ENCODE measurements at places on chromosomes 4 and X.
A peak's percentile ranks its signal among the peaks of the same experiment; 100 is the strongest.

DNA sequence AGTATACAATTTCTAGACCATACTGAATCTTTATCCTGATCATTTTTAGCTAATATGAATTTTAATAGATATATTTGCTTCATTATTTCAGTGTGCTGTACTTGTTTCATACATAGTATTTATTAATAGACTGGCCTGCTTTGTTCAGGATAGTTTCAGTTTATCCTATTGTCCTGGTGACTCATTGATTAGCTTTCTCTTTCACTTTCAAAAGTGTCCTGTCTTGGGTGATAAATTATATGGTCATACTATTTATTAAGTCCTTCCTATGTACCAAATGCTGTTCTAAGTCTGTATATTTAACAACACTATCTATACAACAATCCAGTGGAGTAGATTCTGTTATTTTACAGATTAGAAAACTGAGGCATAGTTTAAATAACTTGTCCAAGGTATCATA is 153.8 kb upstream of the RAPGEF2 start:
- no peak for DNase-seq

- DNase-seq: no peak
Measured at GRCh38 chr4:41620594-41621256, 82.8 kb downstream of the LIMCH1 start.

DNA sequence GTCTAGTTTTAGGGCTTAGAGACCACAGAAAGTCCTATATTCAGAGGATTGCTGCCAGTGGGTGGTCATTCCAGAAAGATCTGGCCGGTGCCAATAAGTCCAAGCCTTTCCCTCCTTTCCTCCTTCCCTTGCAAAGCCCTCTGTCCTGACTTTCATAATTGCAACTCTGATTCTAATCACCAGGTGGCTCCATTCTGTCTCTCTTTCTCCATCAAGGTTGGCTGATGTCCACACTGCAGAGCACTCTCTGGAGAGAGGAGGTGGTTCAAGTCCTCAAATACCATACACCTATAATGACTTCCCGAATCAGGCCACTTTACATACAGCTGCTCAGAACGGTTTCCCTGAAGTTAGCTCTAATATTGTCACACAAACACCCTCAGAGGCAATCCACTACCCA is 22.4 kb upstream of the ARMCX4 start:
- no peak for DNase-seq

DNA sequence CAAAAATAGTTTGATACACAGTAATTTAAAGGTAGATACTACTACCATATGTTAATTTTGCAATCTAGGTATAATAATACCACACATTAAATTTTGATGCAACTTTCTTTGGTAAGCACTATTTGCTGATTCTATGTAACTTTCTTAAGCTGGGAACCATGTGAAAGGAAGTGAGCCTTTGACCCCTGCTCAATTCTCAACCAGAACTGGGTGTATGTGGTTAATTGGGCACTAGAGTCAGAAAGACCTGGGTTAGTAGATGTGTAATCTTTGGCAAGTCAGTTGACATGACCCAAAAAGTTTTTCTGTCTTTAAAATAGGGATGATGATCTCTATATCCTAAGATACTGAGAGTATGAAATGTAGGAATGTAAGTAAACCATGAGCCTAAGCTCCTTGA is 22.4 kb downstream of the TLR2 start:
- DNase-seq: no peak

DNA sequence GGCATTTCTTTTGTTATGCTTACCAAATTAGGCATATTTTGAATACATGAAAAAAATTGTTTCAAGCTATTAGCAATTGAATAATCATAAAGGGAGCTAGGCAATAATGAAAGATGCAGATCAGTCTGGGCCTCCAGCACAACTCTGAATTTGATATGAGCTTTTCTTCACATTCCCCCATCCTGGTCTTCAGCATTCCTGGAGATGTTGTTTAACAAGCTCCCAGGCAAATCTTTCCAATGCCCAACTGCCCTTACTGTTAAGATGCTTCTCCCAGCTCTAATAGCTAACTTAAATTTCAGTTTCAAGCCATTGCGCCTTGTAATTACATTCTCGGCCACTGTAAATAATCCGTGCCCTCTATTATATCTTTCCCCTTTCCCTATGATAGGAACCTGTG is 19.2 kb downstream of the GPC3 start:
- DNase-seq: no peak

DNA sequence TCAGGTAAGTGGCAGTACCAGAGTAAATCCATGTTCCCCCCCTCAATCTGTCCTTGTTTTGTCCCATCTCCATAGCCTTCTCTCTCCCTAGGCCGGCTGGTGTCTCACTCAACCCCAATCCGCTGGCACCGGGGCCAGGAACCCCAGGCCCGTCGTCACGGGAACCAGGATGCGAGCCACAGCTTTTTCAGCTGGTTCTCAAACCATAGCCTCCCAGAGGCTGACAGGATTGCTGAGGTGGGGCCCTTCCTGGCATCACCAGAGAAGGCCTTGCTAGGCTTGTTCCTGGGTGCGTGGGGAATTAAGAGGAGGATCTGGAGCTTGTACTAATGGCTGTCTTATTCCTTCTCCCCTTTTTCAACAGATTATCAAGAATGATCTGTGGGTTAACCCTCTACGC is 2.7 kb downstream of the TSPYL2 start:
- no peak for DNase-seq

DNA sequence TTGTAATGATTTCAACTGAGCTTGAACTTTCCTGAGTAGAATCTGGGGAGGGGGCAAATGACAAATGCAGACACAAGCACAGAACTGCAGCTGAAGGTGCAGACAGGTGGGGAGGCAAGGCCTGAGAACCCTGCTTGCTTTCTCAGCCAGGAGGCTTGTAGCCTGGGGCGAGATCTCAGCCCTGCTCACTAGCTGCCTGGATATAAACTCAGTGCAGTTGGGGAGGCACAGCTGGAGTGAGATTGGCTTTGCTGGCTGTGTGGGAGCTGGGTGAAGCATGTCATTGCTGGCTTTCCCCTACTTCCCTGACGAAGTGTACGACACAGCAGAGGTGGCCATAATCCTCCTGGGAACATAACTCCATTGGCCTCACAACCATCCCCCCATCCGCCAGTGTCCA is 55.5 kb upstream of the NEXMIF start:
- no peak for DNase-seq

- DNase-seq: peak; percentile 19
Measured at GRCh38 chrX:48833542-48834138, 1.8 kb downstream of the PCSK1N start.

DNA sequence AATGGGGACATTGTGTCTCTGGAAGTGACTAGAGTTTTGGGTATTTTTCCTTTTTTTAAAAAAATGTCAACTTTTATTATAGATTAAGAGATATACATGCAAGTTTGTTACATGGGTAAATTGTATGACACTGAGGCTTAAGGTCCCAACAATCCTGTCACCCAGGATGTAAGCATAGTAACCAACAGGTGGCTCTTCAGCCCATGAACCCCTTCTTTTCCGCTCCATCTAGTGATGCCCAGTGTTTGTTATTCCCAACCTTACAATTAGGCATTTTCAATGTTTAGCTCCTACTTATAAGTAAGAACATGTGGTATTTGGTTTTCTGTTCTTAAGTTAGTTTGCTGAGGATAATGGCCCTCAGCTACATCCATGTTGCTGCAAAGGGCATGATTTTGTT is 102.7 kb downstream of the GRID2 start:
- DNase-seq: no peak

DNA sequence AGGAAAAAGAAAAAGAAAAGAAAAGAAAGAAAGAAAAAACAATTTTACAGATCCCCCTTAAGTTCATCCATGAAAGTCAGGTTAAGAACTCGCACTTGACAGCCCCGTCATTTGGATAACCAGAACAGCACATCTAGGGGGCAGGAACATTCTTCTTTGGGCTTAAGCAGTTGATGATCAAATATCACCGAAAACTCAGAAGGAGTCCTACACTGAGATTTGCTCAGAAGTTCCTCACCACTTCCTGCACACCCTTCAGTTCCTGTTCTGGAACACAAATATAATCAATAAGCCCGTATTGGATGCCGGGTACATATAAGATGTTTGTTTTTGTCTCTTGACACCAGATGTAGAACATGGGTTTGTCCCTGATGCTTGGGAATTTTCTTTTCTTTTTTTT is 14.7 kb downstream of the NLGN3 start:
- DNase-seq: no peak

GRCh38 chr4:20652226-20652885 is 47.9 kb upstream of the PACRGL start:
- no peak for DNase-seq

DNA sequence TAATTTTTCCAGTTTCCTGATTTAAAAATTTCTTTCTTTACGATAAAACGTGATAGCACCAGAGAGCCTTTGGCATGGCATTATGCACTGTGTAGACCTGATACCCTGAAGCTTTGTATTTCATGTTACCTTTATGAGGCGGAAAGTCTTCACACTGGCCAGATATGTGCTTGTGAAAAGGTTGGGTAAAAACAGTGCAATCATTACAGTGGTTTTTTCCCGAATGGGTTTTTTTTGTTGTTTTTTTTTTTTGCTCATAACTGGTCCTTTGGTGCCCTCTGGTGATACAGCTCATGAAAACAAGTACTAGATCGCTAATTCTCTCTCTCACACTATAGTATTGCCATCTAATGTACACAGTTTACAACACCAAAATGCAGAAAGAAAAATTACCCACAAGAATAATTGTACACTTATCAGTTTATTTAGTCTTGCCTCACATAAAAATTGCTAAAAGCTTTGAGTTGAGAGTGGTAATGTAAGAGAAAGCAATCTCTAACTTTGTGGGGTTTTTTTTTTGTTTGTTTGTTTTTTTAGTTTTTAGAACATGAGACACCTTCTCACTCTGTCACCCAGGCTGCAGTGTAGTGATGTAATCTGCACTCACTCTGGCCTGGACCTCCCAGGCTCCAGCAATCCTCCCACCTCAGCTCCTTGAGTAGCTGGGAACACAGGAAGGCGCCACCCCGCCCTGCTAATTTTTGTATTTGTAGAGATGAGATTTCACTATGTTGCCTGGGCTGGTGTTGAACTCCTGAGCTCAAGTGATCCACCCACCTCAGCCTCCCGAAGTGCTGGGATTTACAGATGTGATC is 21.3 kb downstream of the SPCS3 start:
- peak; percentile 33 for DNase-seq

- DNase-seq: no peak
Measured at GRCh38 chr4:96708766-96709165, 868.9 kb downstream of the PDHA2 start.

DNA sequence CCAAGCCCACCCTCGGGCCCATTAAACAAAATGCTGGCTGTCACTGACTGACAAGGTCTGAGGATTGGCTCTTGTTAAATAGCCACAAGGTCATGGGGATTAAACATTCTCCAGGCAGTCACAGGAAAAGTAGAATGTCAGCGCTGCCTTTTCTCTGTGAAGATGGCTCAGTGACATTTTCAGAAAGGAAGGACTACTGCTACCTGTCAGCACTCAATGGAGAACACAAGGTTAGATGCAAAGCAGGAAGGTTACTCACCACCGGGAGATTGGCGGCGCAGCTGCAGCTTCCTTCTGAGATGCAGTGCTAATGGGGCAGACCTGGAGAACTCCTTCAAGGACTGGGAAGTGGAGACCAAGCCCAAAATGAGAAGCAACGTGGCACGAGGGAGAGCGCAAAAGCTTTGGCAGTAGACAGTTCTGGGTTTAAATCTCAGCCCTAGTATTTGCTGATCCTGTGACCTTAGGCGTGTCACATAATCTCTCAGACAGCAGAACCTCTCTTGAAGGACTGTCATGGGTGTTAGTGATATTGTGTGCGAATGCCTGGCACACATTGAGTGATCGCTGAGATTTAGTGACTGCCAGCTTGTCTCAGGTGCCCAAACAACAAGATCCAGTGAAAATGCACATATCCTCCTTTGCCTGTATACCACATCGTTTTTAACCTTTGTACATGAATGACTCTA is 213.1 kb upstream of the BOD1L1 start:
- no peak for DNase-seq

GRCh38 chr4:189502841-189503435 is 437.7 kb upstream of the FRG1 start:
- DNase-seq: no peak

- DNase-seq: no peak
Measured at GRCh38 chr4:90105274-90105673, 21.9 kb upstream of the CCSER1 start.

DNA sequence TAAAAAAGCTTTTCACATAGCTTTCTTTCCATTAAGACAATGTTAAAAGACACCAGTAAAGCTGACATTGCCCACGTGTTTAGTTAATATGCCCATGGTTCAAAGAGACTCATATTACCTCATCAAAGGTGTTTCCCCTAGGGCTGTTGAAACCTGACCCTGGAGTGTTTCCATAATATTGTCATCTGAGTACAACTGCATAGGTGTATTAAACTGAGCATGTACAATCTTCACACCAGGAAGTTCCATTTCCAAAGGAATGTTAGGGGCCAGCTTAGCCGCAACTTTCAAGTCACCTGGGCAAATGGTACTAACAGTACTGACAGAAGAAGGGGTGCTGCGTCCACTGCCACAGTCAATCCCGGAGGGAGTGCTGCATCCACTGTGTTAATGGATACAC is 27.1 kb downstream of the PDLIM3 start:
- DNase-seq: no peak

DNA sequence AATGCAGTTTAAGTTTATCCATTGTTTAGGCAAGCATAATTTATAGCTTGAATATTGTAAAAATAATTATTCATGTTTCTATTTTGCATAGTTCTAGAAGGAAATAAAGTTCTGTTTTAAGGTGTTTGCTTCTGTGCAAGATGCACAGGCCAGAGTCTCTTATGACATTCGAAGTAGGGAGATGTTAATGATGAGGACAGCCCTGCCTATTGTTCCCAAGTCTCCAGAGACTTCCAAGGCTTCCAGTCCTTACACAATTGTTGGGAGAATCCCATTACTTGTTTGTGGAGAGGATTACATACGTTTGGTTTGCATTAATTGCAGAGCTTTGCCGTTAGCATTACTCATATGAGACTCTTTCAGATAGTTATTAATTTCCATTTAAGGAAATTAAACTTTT is 96.2 kb upstream of the ANK2 start:
- no peak for DNase-seq

- no peak for DNase-seq
Measured at GRCh38 chr4:147335183-147335582, 145.7 kb upstream of the EDNRA start.

DNA sequence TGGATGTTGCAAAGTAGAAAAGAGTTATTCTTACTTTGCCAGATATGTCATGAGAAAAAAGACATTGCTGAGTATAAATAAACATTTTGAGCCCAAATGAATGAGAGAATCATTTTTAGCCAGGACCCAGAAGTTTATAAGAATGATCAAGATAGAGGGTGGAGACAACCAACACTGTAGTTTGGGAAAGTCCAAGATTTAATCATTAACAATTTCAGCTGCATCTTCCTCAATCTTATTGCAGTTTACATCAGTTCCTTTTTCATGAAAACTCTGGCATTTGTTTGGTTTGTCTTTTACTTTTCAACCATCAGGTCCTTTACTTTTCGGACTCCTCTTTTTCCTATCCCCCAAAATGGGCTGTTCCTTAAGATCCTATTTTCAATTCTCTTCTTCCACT is 645.9 kb downstream of the ANKRD50 start:
- DNase-seq: no peak

- no peak for DNase-seq
Measured at GRCh38 chr4:69057620-69058409, 38.5 kb upstream of the UGT2B7 start.

- DNase-seq: no peak
Measured at GRCh38 chr4:88169298-88169697, 10.9 kb upstream of the ABCG2 start.

- no peak for DNase-seq
Measured at GRCh38 chr4:149708513-149709130, 107.0 kb downstream of the IQCM start.

GRCh38 chrX:135522878-135523693 is 2.6 kb downstream of the INTS6L start:
- DNase-seq: no peak

- DNase-seq: no peak
Measured at GRCh38 chr4:26959654-26960047, 99.0 kb downstream of the STIM2 start.
